ENCODE measurements at places on chromosomes 11 and 22.
A peak's percentile ranks its signal among the peaks of the same experiment; 100 is the strongest.

GRCh38 chr11:123719452-123719851, 22.0 kb downstream of the ZNF202 start:
- DNase-seq: no peak

DNA sequence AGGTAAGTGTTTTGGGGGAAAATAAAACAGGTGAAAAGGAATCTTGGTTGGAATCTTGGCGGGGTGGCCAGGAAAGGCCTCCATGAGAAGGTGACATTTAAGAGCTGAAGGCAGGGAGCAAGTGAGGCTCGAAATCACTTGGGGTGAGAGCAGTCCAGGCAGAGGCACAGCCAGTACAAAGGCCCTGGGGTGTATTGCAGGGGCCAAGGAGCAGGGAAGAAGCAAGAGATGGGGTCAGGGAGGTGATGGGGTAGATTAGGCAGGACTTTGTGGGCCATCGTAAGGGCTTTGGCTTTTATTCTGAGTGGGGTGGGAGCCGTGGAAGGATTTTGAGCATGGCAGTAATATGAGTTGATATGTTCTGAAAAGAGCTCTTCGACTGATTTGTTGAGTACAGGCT, 551.1 kb downstream of the MN1 start:
- DNase-seq: no peak

- DNase-seq: no peak
Measured at GRCh38 chr11:63892228-63892627, 24.7 kb downstream of the RCOR2 start.

GRCh38 chr11:66985508-66986177, 10.5 kb downstream of the C11orf86 start:
- DNase-seq: peak; percentile 79

- peak; percentile 89 for DNase-seq
Measured at GRCh38 chr11:88016392-88017170, 158.7 kb downstream of the RAB38 start.

GRCh38 chr11:72885749-72886609, 71.8 kb downstream of the ATG16L2 start:
- DNase-seq: no peak

DNA sequence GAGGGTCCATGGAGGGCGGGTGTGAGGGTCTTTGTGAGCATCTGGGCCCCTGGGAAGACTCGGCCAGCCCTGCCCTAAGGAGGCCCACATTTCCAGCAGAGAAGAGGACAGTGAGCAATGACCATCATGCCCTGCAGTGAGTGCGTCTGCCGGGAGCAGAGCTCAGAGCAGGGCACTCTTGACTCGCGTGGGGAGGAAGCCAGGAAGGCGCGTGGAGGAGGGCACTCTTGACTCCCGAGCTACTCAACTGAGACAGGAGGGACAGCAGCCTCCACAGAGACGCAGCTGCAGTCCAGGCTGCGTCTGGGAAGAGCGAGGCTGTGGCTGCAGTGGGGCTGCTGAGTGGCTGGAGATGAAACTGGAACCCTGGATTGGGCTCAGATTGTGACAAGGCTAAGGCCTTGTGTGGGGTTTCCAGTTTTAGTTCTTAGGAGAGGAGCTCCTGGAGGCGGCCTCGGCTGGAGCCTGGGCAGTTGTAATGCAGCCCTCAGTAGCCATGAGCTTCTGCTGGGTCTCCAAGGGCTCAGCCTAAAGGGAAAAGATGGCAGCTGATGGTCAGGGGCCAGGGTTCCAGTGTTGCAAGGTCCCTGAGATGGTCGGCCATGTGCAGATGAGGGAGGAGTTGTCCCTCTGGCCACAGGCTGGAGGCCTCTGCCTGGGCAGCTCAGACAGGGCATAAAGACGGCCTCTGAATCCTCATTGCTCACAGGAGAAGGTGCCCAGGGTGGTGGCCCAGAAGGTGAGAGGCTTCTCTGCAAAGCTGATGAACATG, 264.7 kb upstream of the B3GAT1 start:
- DNase-seq: no peak

DNA sequence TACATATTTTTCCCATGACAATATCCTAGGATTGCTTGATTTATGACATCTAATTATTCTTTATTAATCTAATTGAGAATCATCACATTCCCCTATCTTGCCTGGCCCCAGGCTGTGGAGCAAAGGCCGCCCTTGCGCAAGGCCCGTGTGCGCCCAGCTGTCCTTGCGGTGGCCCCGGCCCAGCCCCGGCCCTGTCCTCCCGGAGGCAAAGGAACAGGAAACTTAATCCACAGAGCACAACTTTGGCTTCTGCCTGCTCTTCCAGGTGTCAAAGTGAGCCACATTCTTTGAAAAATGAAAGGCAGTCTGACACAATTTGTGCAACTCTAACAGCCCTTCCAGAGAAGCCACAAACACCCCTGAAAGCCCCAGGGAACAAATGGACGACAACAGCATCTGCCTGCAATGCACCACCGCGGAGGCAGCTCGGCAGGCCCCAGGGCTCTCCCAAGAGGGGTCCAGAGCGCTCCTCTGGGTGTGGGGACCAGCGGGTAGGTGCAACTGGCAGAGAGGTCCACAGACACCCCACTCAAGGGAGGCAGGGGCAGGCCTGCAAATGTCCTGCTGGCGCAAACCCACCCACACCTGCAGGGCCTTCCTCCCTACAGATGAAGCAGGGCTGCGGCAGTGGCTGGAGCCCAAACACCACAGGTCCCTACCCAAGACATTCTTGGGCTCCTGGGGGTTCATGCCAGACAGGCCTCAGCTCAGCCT, 30.3 kb downstream of the GNB1L start:
- no peak for DNase-seq

DNA sequence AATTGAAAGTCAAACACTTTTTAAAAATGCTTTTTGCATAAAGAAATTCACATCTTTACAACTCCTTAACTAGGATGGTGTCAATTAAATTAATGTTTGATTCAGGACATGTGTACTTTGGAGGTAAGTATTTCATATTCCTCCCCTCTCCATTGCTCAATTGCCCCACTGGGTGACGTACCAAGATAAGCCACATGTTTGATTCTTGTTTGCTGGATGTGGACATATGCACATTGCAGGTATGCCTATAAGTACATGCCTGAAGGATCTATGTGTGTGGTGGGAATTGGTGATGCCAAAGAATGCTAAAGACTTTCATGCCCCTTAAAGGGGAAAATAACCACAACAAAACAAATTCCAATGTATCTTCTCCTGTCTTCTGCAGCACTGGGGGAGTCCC, 5.8 kb downstream of the CD44 start:
- DNase-seq: no peak

- no peak for DNase-seq
Measured at GRCh38 chr11:114845766-114846415, 167.6 kb downstream of the NXPE2 start.

DNA sequence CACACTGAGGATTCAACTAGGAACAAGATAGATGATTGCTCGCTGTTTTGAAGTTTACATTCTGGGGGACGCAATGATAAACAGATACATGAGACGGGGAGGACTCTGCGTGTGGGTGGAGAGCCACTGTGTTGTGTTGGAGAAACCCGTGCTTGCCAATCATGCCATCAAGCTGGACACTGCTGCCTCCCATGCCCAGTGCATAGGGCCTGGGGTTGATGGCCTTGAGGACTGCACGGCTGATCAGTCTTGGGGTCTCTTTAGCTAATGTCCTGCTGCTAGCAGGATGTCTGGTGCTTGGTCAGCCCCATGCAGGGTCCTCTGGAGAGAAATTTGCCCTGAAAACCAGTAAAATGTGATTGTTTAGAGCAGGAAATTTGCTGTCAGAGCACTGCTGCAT, 221.2 kb upstream of the B3GAT1 start:
- no peak for DNase-seq

GRCh38 chr11:3905080-3905953, 49.9 kb downstream of the STIM1 start:
- DNase-seq: no peak

GRCh38 chr11:122230385-122230755, 114.4 kb upstream of the BLID start:
- no peak for DNase-seq

GRCh38 chr11:33891714-33892327, at the start of gene LMO2:
Gene LMO2, minus strand, starts transcription at chr11:33892076. Its CDS starts 22,360 bp downstream, at chr11:33869716.
- DNase-seq: peak; percentile 11

DNA sequence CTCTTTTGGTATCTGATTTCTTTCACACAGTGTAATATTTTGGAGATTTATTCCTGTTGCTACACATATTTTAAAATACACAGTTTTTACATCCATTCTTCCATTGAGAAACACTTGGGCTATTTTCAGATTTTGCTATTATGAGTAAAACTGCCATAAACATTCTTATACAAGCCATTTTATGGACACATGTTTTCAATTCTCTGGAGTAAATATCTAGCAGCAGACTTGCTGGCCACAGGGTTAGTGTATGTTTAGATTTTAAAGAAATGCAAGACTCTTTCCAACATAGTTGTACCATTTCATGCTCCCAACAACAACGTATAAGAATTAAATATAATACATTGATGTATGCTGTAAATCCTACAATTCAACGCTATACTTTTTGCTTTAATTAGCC, 360.8 kb upstream of the PITPNB start:
- DNase-seq: no peak

- DNase-seq: no peak
Measured at GRCh38 chr11:12922980-12923507, 86.1 kb upstream of the RASSF10 start.

DNA sequence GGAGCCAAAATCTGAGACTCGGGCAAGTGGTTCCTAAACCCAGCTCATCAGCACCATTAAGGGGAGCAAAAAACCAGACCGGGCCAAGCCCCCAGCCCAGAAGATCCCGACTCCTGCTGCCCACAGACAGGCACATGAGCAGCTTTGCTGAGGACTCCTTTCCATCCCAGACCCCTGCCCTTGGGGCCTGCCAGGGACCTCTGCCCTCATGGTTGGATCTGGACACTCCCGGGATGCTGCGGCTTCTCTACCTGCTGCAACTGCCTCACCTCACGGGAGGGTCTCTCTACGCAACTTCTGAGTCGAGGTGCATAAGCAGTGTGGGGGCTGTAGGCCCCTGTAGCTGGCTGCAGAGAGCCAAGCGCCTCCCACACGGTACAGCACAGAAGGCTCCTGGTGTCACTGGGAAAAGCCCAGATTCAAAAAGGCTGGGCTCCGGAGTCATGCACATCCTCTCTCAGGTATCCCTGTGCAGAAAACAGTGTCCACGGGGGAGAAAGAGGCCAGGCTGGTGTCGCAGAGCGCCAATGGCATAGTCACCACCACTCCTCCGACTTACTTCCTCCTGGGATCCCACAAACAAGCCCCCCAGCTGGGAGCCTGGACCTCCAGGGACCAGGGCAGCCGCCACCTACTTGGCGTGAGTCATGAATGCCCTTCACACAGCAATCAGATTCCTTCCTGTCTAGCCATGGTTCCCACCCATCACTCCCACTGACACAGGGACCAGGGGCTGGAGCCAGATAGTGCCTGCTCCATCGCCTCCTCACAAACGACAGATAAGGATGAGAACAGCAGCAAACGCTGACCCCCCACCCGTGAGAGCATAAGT, 122.1 kb downstream of the BCR start:
- no peak for DNase-seq

GRCh38 chr22:32270641-32271369, 15.7 kb upstream of the SLC5A4 start:
- no peak for DNase-seq

GRCh38 chr11:79439410-79439885, 1.4 kb downstream of the TENM4 start:
- no peak for DNase-seq

- no peak for DNase-seq
Measured at GRCh38 chr11:12717851-12718291, 43.6 kb downstream of the TEAD1 start.

- no peak for DNase-seq
Measured at GRCh38 chr22:30926706-30927105, 41.9 kb downstream of the MORC2 start.

- peak; percentile 34 for DNase-seq
Measured at GRCh38 chr11:13644997-13645687, 23.3 kb upstream of the FAR1 start.

- no peak for DNase-seq
Measured at GRCh38 chr22:23495614-23496444, 84.3 kb downstream of the IGLL1 start.

DNA sequence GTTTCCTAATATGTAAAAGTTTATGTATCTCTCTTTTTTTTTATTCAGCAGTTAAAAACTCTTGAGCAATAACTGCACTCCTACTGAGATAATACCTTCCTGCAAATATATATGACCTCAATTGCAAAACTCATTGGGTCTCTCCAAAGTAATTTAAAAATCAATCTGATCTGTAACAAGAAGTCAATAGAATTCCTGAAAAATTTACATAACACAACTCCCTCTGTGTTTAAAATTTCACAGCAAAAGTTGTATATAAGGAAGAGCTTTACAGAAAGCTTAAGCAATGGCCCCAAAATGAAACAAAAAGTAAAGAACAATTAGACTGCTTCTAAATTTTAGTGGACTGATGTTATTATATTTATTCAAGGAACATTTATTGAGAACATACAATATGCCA, 313.4 kb downstream of the DLG2 start:
- no peak for DNase-seq

DNA sequence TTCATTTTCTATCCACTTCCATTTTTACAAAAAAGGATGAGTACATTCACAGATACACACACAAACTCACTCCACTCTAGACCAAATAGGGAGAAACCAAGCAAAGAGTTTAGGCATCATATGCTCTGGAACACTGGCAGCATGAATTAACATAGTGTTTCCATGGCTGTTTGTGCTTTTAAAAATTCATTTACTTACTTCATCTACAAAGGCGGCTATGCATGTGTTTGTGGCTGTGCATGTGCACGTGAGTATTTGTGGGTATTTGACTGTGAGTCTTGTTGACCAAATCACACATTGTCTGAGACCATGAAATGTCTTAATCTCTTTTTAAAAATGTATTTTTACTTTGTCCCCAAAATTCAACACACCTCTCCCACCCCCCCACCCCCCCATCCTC, 203.0 kb upstream of the SESN3 start:
- DNase-seq: no peak

DNA sequence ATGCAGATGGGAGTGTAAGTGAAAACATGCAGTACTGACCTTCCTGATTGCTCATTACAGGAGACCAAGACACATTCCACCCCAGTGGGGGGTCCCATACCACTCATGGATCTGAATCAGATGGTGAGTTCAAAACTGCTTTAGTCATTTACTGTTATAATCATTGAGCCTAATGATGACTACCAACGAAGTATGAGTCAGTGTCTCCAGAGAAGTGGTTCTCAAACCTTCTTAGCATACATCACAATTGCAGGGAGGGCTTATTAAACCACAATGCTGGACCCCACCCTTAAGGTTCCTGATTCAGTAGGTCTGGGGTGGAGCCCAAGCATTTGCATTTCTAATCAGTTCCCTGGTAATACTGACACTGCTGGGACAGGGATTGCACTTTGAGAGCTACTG, 75.8 kb downstream of the CD44 start:
- DNase-seq: no peak

GRCh38 chr11:120714438-120714837, 202.9 kb downstream of the GRIK4 start:
- no peak for DNase-seq

GRCh38 chr22:50010676-50011446, 1.7 kb downstream of the IL17REL start:
- no peak for DNase-seq

- no peak for DNase-seq
Measured at GRCh38 chr11:2697866-2698265, 1.9 kb downstream of the KCNQ1OT1 start.

Data from body of pancreas (tissue), 4 donors.